Stimulated activated CD8-positive, alpha-beta memory T cell treated with anti-CD3 and anti-CD28 coated beads, Interleukin-4, amount 100 ng/mL, for 4 hours (primary cell): ENCODE measurements at places on chromosomes 1 and 21.

DNA sequence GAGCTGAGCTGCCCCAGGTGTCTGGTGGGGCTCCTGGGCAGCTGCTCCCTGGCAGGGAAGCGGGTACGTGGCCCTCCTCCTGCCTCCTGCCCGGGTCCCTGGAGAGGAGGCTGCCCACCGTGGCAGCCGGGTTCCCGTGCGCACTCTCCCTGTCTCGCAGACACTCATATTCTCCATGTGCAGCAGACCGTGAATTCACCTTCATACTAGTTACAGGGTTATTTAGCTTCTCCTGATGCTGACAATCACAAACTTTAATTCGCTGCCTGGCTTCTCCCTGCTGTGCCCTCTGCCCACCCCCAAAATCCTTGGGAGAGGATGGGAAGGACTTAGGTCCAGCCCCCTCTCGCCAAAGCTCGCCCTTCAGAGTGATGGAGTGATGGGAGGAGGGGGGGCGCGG, 95.3 kb downstream of the CASZ1 start:
- DNase-seq = no peak

GRCh38 chr1:234369784-234370183, 3.5 kb upstream of the COA6 start:
- DNase-seq = no peak

GRCh38 chr1:108612496-108612895, 48.4 kb downstream of the HENMT1 start:
- no peak for DNase-seq

- no peak for DNase-seq
These were observed 7.5 kb downstream of the MEGF6 start for GRCh38 chr1:3603571-3604467.

DNA sequence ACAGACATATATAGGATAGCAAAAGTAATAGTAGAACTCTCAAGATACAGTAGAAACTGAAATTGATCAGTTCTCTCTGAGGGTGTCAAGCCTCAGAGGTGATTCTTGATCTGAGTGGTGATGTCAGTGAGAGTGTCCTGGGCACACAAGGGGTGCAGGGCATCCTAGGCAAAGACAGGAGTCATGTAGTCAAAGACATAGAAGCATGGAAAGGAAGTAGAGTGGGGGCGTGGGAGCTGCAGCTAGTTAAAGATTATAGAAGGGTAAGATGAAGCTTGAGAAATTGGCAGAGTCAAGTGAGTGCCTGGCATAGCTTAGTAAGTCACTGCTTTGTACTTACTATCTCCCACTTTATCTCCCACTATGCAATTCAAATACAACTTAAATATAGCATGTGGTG, 22.8 kb downstream of the CDC7 start:
- no peak for DNase-seq

GRCh38 chr21:21366277-21366676, 368.1 kb downstream of the NCAM2 start:
- no peak for DNase-seq

- DNase-seq = no peak
These were observed 4.2 kb downstream of the RD3 start for GRCh38 chr1:211487672-211488208.

GRCh38 chr1:179856296-179856695, 21.3 kb downstream of the TOR1AIP2 start:
- DNase-seq = no peak

DNA sequence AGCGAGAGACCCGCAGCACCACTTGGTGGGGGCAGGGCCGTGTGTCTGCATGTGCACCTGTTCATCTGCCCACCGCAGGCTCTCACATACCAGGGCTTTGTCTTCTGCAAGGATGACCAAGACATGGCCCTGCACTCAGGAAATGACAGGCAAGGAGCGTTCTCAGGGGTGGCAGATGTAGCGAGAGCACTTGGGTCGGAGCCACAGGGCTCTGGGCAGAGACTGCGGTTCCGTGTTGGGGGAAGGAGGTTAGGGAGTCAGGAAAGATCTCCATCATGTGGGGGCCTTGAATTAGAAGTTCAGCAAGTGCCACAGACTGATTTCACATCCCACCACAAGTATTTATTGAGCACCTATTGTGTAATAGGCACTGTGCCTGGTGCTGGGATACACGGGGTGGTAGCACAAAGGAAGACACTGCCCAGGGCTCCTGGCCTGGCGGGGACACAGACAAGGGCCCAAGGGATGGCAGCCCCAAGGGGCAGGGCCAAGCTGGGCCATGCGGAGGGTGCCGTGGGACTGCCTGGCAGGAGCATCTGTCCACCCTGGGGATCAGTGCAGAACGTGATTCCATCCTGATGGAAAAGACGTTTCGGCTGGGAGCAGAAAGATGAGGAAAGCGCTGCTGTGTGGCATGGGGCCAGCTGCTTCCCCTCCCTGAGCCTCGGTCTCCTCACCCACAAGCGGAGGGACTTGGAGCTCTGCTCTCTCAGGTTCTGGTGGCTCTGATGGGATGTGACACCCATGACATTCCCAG, 11.4 kb upstream of the SPSB1 start:
- DNase-seq = no peak

DNA sequence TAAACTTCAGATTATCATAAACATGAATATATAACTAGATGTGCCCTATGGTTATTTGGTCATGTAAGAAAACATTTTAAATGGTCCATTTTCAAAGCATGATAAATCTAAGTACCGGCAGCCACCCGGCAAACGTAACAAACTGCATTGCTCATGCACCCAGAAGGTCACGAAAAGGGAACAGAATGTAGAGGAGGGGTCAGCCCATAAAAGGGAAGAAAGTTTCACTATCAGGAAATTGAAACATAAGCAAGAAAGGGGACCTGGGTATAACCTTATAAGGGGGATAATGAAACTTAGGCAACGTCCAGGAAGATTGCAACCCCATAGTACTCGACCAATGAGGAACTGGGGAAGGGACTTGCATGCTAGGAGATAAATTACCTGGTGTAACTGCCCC, 421.2 kb upstream of the ZRANB2 start:
- no peak for DNase-seq

GRCh38 chr1:67479146-67479891, 49.1 kb upstream of the SERBP1 start:
- DNase-seq = no peak

GRCh38 chr1:85406887-85407533, 57.9 kb downstream of the DDAH1 start:
- DNase-seq = no peak

GRCh38 chr1:245599371-245600174, 444.8 kb downstream of the KIF26B start:
- no peak for DNase-seq

GRCh38 chr1:165862448-165862847, 35.0 kb downstream of the UCK2 start:
- DNase-seq = no peak

GRCh38 chr21:45378258-45378966, 26.6 kb upstream of the COL18A1 start:
- DNase-seq = no peak

GRCh38 chr1:25737130-25737529, 62.9 kb upstream of the SELENON start:
- no peak for DNase-seq

- no peak for DNase-seq
These were observed 12.2 kb upstream of the ARHGEF10L start for GRCh38 chr1:17527036-17527914.

GRCh38 chr1:33092438-33092837, 11.5 kb downstream of the AZIN2 start:
- DNase-seq = no peak

GRCh38 chr1:115251856-115252255, 86.2 kb downstream of the NGF start:
- DNase-seq = no peak

DNA sequence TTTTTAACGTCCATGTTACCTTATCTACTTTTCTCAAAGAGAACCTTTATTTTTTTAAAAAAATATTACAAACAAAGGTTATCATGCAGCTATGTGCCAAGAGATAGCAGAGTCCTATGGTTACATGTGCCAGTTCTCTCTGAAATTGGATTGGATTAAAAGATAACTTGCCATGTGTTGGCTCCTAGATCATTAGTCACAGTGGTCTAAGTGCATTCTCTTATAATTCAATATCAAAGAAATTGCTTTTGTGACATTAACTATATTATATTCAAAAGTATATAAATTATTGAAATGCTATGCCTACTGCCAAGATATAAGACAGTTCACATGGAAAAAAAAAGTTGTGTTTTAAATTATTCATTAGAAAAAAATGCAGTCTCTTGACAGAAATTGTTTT, 494.2 kb downstream of the NEGR1 start:
- no peak for DNase-seq

DNA sequence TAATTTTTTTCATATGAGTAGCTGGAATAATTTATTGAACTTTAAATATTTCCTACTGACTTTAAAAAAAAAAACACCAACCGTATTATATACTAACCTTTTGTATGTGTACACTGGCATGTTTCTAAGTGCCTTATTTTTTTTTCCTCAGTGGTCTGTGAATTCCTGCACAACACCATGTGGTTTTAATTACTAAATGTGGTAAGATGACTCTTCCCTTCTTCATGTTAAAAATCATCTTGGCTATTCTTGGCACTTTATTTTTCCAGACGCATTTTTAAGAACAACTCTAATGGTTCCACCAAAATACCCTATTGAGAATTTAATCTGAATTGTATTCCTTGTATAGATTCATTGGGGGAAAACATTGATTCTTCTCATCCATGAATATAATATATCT, 28.4 kb downstream of the PPP2R5A start:
- DNase-seq = no peak

DNA sequence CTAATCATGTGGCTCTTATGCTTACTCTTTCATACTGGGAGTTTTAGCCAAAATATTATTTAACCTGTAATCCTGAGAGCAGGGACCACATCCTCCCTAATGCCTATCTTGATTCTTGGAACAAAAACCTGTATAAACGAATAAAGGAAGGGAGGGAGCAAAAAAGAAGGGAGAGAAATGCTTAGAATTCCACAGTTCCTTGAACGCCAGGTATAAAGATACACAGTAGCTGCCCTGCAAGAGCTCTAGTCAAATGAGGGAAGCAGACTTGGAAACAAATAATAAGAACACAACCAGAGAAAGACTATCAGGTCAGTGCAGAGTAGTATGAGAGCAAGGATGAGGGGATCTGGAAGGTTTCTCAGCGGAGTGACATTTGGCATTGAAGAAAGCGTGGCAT, 116.3 kb downstream of the SLC30A10 start:
- no peak for DNase-seq

DNA sequence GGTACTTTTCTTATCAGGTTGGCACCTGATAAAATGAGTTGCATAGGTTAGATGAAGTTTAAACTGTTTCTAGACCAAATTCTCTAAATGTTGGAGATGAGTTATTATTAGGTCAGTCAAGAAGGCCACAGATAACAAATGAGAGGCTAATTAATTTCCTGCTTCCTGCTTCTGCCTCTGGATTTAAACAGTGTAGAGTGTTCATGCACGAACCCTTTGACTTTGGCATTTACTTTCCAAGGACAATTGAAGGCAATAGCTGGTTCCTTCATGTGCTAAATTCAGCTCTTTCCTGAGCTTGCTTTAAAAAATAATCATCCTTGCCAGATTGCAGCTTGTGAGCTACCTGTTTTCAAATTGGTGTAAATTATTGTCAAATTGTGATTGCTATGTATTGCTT, 80.6 kb downstream of the RASAL2 start:
- DNase-seq = no peak

DNA sequence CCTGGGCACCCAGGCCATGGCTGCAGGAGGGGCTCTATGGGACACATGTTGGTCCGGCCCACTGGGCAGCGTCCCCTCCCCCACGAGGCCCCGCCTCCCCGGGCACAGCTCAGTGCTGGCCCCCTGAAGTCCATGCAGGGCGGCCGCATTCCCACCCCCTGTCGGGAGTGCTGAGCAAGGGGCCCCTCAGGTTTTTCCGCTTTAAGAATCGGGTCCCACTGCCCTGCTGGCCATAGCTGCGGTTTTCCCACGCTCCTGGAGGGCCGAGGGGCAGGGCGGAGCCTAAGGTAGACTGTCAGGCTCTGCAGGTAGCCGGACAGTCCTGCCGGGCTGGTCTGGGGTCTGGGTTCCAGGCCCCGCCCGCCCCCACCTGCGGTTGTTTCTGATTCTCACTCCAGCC, 43.5 kb upstream of the CCDC27 start:
- no peak for DNase-seq

DNA sequence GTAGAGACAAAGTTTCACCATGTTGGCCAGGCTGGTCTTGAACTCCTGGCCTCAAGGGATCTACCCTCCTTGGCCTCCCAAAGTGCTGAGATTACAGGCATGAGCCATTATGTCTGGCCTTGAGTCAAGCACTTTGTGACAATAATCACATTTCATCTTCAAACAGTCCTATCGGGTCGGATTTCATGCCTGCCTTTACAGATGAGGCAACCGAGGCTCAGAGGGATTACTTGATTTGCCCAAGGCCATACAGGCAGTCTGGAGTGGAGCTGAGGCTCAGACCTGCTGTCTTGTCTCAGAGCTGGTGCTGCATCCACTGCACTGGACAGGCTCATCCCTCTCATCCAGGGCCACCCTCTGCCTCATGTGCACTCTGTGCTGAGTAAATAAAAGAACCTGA, 26.6 kb downstream of the FAM151A start:
- no peak for DNase-seq

- no peak for DNase-seq
These were observed 19.2 kb downstream of the OLFML2B start for GRCh38 chr1:162004441-162004950.

- DNase-seq = no peak
These were observed 395 bp upstream of the CSRP1 start for GRCh38 chr1:201507360-201507675.

- DNase-seq = no peak
These were observed 107.6 kb upstream of the GORAB start for GRCh38 chr1:170424346-170424745.

GRCh38 chr1:234897754-234898454, 230.7 kb downstream of the TOMM20 start:
- no peak for DNase-seq

DNA sequence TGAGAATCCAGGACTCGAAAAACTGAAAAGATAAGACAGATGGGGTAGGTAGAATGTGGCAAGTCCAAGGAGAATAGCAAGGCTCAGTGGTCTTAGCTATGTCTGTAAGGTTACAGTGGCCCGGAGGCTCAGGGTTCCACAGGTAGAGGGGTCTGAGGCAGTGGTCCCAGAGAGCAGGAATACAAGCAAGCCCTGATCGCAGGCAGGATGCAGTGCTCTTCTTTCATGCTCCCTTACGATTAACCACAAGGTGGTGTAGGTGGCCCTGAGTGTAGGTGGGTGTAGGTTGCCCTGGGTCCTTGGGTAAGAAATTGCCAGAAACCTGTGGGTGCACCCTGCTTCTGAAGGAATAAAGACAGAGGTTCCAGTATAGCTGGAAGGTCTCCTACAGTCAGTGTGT, 99.1 kb upstream of the RAB3GAP2 start:
- no peak for DNase-seq

- no peak for DNase-seq
These were observed 4.6 kb upstream of the SMG7 start for GRCh38 chr1:183467687-183468086.
